Esophagus mucosa (tissue), 1 donor: ENCODE measurements at places on chromosomes 3 and 15. TPM values are rescaled to one million over a fixed set of nuclear protein-coding genes. Genes with fewer than 3 reads are reported as not detected.

RIOX2 gene
- total RNA-seq = 33.6 TPM

GRCh38 chr3:156016902-156017301 is 103.5 kb upstream of the KCNAB1 start:
- ATAC-seq = no peak

LMAN1L gene
- not detected for total RNA-seq

- no peak for ATAC-seq
Observed at GRCh38 chr15:70608144-70608543, 155.2 kb downstream of the UACA start.

C3orf49 gene
- total RNA-seq = not detected

GRCh38 chr3:5811016-5811415 is 623.5 kb downstream of the EDEM1 start:
- ATAC-seq = no peak

ITIH1 gene
- 0.12 TPM for total RNA-seq

GRCh38 chr3:186298876-186299275 is 63.2 kb downstream of the DGKG start:
- no peak for ATAC-seq

GRCh38 chr3:12648384-12648959 is 15.4 kb downstream of the RAF1 start:
- no peak for ATAC-seq

DNA sequence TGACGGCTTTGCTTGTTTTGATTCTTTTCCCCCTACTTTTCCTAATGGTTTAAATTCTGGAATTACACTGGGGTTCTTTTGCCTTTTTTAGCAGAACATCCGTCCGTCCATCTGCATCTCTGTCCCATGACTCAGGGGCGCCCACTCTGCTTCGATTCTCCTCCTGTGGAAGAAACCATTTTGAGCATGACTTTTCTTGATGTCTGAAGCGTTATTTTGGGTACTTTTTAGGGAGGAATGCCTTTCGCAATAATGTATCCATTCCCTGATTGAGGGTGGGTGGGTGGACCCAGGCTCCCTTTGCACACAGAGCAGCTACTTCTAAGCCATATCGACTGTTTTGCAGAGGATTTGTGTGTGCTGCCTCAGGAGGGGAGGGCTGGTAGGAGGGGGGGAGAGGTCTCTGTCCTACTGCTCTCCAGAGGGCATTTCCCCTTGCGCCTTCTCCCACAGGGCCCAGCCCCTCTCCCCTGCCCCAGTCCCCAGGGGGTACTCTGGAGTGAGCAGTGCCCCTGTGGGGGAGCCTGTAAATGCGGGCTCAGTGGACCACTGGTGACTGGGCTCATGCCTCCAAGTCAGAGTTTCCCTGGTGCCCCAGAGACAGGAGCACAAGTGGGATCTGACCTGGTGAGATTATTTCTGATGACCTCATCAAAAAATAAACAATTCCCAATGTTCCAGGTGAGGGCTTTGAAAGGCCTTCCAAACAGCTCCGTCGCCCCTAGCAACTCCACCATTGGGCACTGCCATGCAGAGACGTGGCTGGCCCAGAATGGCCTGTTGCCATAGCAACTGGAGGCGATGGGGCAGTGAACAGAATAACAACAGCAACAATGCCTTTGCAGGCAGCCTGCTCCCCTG is 19.5 kb upstream of the BSN start:
- ATAC-seq = no peak

- no peak for ATAC-seq
Observed at GRCh38 chr3:186152889-186153292, 44.0 kb upstream of the ETV5 start.

ASB14 gene
- not detected for total RNA-seq

PLA2G4F gene
- total RNA-seq = 34.9 TPM
